ENCODE measurements at places on chromosomes 13 and 19. TPM values are rescaled to one million over a fixed set of nuclear protein-coding genes. Genes with fewer than 3 reads are reported as not detected.

The OVOL3 gene
- not detected for total RNA-seq

The SNRPD2 gene
- 339 TPM for total RNA-seq

The WDR87 gene
- not detected for total RNA-seq

GRCh38 chr19:55692681-55693081 is 17.7 kb downstream of the EPN1 start:
- peaks cover 2% of the 10 kb centered on the region for H3K36me3 ChIP-seq
- peaks cover 5% of the 10 kb centered on the region for H3K4me1 ChIP-seq
- H3K27me3 ChIP-seq, result no peaks in the 10 kb centered on the region
- H3K4me3 ChIP-seq, result no peak overlapping the region

DNA sequence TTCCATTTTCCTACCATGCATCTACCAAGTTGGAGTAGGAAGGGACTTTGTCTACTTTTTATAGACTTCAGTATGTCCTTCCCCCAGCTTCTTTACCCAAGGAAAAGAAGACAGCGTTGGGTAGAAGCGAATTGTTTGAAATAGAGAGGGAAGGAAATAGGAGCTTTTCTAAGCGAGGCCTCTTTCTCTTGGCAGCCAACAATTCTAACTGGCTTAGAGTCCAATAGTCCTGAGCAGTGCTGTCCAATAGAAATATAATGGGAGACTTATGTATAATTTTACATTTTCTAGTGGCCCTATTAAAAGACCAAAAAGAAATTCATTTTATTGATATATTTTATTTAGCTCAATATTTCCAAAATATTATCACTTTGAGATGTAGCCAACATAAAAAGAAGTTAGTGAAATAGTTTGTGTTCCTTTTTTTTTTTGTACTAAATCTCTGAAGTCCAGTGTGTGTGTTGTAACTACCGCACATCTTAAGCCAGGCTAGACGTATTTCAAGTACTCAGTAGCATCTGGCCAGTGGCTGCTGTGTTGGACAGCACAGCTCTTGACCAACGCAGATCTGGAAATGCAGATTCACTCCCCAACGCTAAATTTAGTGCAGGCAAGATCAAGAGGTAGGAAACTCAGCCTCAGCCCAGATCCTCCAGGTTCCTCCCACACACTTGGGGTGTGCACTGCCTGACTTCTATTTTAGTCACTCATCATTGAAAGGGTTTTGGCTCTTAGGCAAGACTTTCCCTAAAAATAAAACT is 179.2 kb downstream of the SHISA2 start:
- H3K4me3 ChIP-seq, result no peak overlapping the region

- H3K4me1 ChIP-seq, result no peaks in the 10 kb centered on the region
- no peak for DNase-seq
- no peaks in the 10 kb centered on the region for H3K27me3 ChIP-seq
- H3K4me3 ChIP-seq, result no peak overlapping the region
- no peaks in the 10 kb centered on the region for H3K36me3 ChIP-seq
Measured at GRCh38 chr13:79419365-79419764, 13.3 kb upstream of the RBM26 start.

The TRPC4 gene
- not detected for total RNA-seq

DNA sequence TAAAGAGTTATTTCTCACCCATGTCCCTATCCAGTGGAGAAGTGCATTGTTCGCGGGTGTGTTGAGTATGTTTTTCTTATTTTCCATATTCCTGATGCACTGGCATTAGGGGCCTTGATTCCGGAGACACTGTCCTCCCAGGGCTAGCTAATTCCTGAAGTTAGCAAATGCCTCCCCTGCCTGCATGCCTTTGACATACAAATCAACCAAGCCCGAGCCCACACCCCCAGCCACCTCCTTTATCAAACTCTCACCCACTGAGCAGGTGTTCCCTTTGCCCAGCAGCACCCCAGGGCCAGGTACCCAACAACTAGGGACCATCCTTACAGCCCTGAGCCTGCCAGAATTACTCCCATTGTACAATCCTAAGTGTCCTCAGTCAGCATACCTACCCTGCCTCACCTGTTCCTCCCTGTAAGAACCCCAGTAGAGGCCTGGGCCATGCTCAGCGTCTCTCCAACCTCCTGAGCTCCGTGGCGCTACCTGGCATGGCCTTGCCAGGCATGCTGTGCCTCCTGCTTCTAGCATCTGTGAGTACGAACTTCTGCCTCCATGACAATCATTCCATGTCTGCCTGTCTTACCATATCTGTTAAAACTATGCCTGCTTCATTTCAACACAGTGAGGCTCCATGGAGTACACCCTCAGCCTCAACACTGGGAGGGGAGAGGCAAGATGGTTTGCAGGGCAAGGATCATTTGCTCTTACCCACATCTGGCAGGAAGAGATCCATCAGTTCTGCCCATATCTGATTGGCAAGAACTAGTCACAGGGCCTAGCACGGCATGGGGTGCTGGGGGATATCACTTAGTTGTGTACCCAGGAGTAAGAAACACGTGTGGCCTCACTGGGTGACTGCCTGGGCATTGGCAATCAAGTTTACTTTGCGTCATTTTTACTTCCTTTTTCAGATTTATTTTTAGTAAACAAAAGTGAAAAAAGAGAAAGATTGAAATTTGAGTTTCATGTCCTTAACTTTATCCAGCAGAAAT is 203.9 kb downstream of the SHISA2 start:
- H3K27me3 ChIP-seq, result peaks cover 5% of the 10 kb centered on the region
- peak overlapping the region; percentile 68 for H3K4me3 ChIP-seq
- H3K4me1 ChIP-seq, result peaks cover 23% of the 10 kb centered on the region
- H3K27ac ChIP-seq, result peak overlapping the region; percentile 80
- DNase-seq, result no peak

The SAMD4B gene
- 64.2 TPM for total RNA-seq

The KISS1R gene
- total RNA-seq, result 0.94 TPM

The ZIK1 gene
- 2.9 TPM for total RNA-seq

GRCh38 chr19:35438527-35438926 is 9.5 kb upstream of the FFAR2 start:
- no peaks in the 10 kb centered on the region for H3K36me3 ChIP-seq
- no peak overlapping the region for H3K27ac ChIP-seq
- H3K4me1 ChIP-seq, result peaks cover 14% of the 10 kb centered on the region
- peaks cover 5% of the 10 kb centered on the region for H3K27me3 ChIP-seq
- H3K4me3 ChIP-seq, result no peak overlapping the region

The C13orf46 gene
- total RNA-seq, result 22.6 TPM

DNA sequence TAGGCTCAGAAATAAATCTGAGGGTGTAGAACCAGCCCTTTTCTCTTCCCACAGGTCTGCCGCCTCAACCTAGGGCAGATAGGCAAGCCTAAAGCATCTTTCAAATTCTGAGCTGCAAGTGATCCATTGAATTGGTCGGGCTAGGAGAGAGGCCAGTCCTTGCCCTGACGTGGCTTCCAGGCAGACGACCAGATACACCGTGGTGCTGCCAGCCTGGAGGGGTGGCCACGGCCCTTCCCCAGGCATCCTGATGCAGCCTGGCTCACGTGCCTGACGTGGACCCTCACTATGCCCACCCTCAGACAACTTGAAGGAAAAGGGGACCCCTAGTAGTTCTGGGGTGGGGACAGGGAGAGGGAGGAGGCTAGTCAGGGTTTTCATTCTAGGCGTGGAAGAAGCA is 859.3 kb upstream of the KLHL1 start:
- H3K27me3 ChIP-seq, result no peaks in the 10 kb centered on the region
- no peak overlapping the region for H3K27ac ChIP-seq
- H3K4me1 ChIP-seq, result no peaks in the 10 kb centered on the region
- DNase-seq, result no peak
- no peaks in the 10 kb centered on the region for H3K36me3 ChIP-seq
- H3K4me3 ChIP-seq, result no peak overlapping the region

DNA sequence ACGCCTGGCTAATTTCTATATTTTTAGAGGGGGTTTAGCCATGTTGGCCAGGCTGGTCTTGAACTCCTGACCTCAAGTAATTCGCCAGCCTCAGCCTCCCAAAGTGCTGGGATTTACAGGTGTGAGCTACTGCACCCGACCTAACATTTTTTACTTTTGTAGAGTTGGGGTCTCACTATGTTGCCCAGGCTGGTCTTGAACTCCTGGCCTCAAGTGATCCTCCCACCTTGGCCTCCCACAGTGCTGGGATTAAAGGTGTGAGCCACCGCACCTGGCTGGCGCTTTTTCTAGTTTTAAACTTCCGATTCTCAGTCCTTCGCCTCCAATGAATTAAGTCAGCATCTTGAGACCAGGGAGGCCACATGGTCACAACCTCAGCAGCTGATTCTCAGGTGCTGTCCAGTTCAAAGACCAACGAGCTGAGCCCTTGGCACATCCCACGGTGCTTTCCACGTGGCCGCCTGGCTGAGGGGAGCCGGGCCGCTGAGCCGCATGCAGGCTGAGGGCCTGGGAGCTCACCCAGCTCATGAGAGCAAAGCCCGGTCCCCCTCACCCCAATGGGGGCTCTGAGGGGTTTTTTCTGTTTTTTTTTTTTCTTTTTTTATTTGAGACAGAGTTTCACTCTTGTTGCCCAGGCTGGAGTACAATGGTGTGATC is 9.1 kb downstream of the AP3D1 start:
- H3K4me1 ChIP-seq, result peaks cover 15% of the 10 kb centered on the region
- no peak for DNase-seq
- no peak overlapping the region for H3K27ac ChIP-seq
- no peak overlapping the region for H3K4me3 ChIP-seq
- peaks cover 3% of the 10 kb centered on the region for H3K36me3 ChIP-seq
- H3K27me3 ChIP-seq, result no peaks in the 10 kb centered on the region

DNA sequence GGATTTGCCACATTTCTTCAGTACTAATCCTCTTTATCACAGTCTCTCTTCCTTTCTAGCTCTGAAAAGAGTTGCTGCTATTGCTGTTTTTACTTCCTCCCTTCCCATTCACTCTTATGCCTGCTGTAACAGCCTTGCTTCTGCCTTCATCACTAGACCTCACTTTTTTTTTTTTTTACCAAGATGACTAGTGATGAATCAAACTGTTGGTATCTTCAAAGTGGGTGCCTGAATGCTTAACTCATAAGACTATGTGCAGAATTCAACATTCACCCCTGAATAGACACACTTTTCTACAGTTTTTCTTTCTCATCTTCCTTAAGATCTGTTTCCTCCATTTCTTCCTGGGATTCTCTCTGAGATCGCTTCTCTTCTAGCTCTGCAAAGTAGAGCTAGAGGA is 217.2 kb upstream of the HTR2A start:
- H3K4me3 ChIP-seq, result no peak overlapping the region
- H3K27me3 ChIP-seq, result peaks cover 7% of the 10 kb centered on the region
- no peak for DNase-seq
- no peaks in the 10 kb centered on the region for H3K36me3 ChIP-seq

DNA sequence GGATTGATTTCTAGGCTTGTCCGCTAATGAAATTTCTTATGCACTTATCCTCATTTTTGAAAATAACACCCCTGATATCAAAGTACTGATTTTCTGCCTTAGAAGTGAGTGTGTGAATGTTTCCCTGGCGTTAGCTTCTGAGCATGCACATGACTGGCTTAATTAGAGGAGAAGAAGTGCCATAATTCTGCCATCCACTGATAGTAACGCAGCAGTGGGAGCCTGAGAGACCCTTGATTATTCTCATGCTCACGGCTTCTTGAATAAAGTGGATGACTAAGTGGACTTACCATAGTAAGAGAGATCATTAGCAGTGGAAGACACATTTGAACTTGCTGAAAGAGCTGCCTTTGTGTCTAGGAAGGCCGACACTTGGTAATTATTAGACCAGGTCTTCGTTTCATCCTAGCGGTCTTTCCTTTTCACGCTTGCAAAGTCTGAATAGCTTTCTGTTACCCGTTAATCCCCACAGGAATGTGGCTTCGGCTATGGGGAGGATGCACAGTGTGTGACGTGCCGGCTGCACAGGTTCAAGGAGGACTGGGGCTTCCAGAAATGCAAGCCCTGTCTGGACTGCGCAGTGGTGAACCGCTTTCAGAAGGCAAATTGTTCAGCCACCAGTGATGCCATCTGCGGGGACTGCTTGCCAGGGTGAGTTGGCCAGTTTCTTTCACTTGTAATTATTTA is 45.3 kb downstream of the TNFRSF19 start:
- H3K27ac ChIP-seq, result no peak overlapping the region
- no peak overlapping the region for H3K4me3 ChIP-seq
- peaks cover 8% of the 10 kb centered on the region for H3K4me1 ChIP-seq
- no peak for DNase-seq
- H3K36me3 ChIP-seq, result peaks cover 3% of the 10 kb centered on the region
- peaks cover 42% of the 10 kb centered on the region for H3K27me3 ChIP-seq

DNA sequence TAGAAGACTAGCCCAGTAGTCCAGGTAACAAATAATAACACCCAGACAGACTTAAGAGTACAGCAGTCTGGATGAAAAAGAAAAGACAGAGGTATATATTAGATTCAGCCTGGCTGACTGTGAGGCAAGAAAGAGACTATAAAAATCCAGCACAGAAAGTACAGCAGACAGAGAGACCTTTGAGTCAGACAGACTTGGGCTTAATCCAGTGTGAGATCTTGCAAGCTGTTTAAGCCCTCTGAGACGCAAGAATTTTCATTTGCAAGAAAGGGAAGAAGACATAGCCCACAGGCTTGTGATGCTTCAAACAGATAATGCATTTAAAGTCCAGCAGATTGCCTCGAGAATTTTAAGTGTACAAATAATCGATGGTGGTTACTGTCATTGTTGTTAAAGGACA is 471.4 kb downstream of the LIG4 start:
- no peak overlapping the region for H3K4me3 ChIP-seq
- H3K27ac ChIP-seq, result no peak overlapping the region
- H3K27me3 ChIP-seq, result no peaks in the 10 kb centered on the region
- no peak for DNase-seq
- H3K36me3 ChIP-seq, result no peaks in the 10 kb centered on the region
- no peaks in the 10 kb centered on the region for H3K4me1 ChIP-seq

DNA sequence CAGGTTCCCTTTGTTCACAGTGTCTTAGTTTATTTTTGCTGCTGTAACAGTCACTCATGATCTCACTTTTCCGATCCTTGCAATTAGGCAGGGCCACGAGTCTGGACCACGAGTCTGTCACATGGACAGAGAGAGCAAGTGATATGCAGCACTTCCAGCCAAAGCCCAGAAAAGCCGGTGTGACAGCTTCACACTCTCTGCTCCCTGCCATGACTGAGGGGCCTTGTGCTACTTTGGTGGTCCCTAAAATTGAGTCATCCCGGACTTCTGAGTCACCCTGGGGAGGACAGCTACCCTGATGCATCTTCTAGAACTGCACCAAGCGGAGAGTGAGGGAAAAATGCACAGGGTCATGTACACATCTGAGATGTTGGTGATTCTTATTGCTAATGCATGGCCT is 179.6 kb downstream of the EFNB2 start:
- H3K27ac ChIP-seq, result no peak overlapping the region
- peaks cover 18% of the 10 kb centered on the region for H3K27me3 ChIP-seq
- H3K4me3 ChIP-seq, result no peak overlapping the region
- no peak for DNase-seq
- H3K36me3 ChIP-seq, result no peaks in the 10 kb centered on the region
